ENCODE measurements at places on chromosomes 5 and 9. TPM values are rescaled to one million over a fixed set of nuclear protein-coding genes. Genes with fewer than 3 reads are reported as not detected.

The IFNB1 gene
- not detected for polyA plus RNA-seq

The PCDHB9 gene
- 4.3 TPM for polyA plus RNA-seq

The PCDHGA2 gene
- 6.8 TPM for polyA plus RNA-seq

The LTC4S gene
- 1.7 TPM for polyA plus RNA-seq

The PDGFRB gene
- polyA plus RNA-seq, result 137 TPM

The PRUNE2 gene
- polyA plus RNA-seq, result 16.4 TPM

The RNF180 gene
- polyA plus RNA-seq, result 12.5 TPM

The SLC34A3 gene
- polyA plus RNA-seq, result 7.4 TPM

The NR6A1 gene
- 1.7 TPM for polyA plus RNA-seq

The SPATA31A7 gene
- polyA plus RNA-seq, result 0.35 TPM
